Germinal center (tissue), 1 donor: ENCODE measurements at places on chromosomes 3 and 15.

DNA sequence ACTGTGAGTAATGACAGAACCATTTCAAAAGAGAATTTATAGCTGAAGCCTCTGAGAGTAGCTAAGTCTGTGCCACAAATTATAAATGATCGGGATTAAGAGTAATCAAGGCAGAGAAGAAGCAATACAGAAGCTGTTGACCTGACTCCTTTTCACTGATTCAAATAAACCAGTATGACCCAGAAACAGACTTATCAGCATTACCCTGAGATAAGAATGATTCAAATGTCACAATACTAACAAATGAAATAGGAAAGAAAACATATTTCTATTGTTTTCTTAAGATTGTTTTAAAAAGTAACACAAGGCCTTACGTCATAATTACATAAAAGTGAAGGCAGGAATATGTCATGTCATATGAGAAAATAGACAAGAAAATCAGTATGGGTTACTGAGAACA lies 1534.6 kb downstream of the SI start:
- DNase-seq = no peak

GRCh38 chr3:185651971-185652370 lies 65.9 kb downstream of the SENP2 start:
- DNase-seq = no peak

DNA sequence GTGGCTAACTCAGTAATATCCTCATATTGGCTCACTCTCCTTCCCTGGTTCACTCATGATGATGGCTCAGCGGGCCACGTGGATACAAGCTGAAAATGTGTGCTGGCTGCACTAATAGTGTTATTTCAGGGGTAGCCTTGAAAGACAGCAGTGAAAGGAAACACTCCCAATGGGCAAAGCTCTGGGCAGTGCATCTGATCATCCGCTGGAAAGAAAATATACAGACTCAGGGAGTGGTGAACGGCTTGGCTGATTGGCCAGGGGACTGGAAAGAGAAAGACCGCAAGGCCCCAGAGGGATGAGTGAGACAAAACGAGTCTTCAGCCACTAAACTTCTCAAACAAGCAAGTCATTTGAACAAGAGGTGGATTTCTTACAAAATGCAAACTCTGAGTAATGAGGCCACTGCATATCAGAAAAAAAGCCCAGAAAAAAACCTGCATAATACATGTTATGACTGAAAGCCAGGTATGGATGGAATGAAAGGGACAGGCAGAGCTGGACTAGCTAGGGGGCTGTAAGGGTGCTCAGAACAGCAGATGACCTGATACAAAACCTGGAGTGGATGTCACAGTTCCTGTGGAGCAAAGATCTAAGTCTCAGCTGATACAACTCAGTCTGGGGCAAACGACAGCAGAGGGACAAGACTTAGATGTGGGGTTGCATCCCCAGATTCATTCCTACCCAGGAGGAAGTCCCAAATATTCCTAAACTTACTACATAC lies 33.3 kb downstream of the CMTM6 start:
- no peak for DNase-seq

- DNase-seq = no peak
These were observed 37.8 kb upstream of the BCL6 start for GRCh38 chr3:187783098-187783497.

GRCh38 chr3:17144665-17144993 lies 259.9 kb downstream of the PLCL2 start:
- DNase-seq = no peak

DNA sequence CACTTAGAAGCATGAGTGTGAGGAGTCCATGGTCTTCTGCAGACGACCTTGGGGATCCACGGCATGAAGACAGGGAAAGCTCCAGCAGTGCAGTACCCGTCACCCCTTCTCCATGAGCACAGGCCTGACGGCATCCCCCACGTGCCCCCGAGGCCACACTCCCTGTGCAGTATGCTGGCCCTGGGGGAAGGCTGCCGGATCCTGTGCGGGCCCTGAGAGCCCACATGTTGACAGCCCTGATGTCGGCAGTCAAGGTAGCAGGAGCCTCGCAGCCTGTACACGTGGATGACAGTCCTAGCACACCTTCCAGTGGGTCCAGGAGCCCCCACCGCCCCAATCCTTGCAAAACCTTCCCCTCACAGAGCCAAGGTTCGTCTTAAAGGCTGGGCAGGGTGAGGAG lies 195.3 kb downstream of the ATP10A start:
- no peak for DNase-seq

DNA sequence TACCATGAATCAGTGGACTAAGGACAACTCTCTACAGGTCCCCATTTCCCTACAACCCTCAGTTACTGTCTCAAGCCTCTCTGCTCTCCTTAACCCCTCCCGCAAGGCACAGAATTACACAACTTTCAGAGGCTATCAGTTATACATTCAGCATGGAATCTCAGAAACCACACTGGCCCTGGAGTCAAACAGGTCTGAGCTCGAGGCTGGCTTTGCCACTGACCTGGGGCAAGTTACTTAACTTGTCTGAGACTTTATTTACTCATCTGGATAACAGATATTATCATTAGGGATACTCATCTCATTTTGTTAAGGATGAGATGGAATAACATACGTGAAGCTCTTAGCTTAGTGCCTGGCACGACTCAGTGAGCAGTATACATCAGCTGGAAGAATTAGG lies 95.2 kb downstream of the WDR76 start:
- DNase-seq = no peak

DNA sequence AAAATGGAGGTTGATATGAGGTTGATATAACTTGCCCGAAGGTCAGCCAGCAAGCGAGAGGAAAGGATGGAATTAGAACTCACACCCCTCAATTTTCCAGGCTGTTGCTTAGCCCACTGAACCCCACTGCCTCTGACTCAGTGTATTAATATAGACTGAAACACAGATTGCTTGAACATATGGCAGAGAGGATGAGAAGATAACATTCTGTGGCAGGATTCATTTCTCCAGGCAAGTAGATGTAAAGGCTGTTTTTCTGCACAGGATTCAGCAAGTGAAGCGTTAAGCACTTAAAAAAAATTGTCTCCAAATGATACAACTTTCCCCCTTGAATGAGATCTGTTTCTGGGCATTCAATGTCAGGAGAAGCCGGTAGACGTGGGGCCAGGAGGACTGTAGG lies 335.2 kb downstream of the GAP43 start:
- DNase-seq = no peak

DNA sequence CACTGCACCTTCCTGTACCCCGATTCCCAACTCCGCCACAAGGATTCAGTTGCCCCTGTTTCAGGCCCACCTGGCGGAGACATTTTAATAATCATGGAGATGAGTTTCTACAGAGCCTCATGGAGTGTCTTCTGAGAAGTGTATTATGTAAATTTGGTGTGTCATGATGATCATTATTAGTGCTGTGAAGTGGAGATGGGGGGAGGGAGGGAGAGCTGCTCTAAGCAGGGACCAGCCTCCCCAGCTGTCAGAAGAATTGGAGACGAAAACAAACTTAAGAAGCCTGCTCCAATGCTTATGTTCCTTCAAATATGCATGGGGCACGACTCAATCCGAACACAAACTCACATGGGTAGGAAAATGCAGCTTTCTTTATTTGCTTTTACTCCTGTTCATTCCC lies 127.8 kb downstream of the EPHB1 start:
- DNase-seq = no peak

DNA sequence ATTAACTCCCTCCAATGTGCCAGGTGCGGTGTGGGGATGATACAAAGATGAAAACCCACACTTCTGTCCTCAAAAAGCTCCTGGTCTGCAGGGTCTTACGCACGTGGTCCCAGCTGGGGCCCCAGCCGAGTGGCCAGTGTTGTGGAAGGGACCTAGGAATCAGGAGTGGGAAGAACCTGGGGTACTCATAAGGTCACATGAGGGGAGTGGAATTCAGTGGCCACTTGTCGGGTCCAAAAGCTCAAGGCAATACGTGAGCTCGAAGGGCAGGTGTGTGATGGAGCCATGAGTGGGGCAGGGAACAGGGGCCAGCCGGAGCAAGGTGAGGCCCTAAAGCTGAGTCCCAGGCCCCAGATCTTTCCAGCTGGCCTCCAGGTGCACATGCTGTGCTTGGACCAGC lies 260.0 kb upstream of the LYSMD4 start:
- no peak for DNase-seq

DNA sequence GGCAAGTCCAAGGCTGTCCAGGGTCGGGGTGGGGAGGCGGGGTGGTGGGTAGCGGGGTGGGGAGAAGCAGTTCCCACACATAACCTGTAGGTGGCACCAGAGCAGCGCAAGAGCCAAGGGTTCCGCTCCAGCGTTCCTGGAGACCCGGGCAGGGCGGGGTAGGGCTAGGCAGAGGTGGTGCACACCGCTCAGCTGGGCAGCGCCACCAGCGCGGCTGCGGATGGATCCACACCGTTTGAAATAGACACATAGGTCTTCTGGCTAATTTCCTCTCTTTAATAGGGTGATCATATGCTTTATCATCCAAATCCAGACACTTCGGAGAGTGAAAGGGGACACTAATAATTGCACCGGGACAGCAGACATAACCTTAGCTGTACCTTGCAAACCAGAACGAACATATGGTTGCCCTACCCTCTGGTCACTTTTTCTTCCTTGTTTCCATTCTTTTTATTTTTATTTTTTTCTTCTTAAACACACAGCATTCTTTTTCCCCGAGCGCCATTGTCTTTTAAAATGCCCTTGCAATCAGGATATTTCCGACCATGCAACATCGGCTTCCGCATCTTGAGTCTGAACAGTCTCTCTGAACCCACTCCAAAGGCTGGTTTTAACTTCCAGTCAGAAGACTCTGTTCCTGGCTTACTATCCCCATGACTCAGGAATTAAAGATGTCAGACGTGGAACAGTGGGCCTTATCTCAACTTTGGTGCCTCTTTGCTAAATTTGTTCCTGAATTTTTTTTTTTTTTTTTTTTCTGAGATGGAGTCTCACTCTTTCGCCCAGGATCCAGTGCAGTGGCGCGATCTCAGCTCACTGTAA lies 12.5 kb upstream of the ZSCAN2 start:
- DNase-seq = peak; percentile 94

DNA sequence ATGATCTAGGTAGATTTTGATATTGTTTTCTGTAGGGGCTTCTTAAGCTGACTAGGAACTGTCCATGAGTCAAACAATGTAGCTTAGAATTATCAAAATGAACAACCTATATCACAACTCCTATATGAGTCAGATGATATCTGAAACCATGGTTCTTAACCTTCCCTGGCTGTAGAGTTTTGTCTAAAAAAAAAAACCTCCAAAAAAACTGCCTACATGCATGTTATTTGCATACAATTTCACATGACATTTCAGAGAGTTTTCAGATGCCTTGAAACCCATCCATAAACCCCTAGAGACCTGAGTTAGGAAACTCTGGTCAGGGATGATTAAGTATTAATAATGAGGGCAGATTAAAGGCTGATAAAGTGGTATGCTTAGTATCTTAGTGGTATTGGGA lies 157.0 kb downstream of the CHST2 start:
- DNase-seq = no peak

DNA sequence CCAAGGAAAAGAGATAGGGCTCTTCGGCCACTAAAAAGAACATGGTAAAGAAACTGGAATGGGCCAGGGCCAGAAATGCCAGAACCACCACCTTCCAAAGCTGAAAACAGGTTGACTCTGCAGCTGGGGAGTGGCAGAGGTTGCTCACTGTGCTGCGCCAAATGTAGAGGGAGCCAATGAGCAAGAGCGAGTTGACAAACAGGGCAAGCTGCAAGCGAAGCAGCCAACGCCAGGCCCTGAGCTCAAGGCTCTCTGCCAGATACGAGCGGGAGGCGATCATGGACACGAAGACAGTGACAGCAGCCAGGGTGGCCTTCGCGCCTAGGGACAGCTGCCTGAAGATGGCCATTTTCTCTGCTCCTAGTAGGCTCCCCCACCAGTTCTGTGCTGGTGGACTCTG lies 3.1 kb downstream of the GLB1 start:
- no peak for DNase-seq

DNA sequence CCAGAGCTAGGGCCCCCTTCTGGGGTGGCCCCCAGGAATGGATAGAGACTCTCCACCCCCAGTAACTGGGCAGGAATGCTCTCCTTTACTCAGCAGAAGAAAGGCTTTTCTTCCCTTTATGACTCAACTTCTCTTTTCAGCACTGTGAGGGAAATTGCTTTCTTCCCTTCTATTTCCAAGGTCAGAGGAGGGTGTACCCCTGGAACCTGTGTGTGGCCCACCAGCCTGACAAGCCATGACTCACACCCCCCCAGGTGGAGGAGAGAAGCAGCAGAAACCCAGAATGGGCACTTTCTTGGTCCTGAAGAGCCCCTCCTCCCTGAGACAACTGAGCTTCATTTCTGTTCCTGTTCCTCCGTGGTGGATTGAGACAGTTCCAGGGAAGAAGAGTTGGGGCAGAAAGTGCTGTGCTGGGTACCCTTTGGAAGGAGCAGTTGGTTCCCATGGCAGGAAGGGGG lies 2.7 kb upstream of the ANKRD63 start:
- DNase-seq = no peak

DNA sequence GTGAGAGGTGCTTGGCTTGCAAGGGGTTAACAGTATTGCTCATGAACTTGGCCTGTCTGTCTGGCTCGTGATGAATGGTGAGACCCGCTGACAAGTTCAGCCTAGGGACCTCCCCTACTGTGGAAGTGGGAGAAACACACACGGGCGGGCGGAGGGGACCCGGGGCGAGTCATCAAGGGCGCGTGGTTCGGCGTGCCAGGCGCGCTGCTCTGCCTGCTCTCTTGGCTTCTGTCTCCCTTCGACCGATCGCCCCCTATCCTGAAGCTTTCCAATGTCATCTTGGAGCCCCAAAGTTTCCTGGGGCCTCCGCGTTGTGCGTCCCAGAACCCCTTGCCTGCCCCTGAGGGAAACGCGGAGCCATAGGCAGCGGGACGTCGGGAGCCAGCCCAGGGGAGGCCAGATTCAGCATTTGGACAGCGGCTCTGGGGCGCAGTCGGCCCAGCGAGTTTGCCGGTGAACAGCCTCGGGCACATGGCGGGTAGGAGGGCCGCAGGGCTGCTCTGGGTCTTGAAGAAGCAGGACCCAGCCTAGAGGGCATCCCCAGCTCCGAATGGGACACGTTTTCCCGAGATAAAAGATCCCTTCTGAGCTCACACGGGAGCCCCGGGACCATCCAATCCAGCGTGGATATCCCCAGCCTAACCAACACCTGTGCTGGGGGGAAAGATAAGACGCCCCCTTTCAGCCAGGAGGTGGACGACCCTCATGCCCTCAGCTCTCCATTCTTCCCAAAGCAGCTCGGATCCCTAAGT lies 27.0 kb upstream of the POLG start:
- DNase-seq = peak; percentile 82

GRCh38 chr15:42623951-42624350 lies 48.5 kb downstream of the STARD9 start:
- no peak for DNase-seq

DNA sequence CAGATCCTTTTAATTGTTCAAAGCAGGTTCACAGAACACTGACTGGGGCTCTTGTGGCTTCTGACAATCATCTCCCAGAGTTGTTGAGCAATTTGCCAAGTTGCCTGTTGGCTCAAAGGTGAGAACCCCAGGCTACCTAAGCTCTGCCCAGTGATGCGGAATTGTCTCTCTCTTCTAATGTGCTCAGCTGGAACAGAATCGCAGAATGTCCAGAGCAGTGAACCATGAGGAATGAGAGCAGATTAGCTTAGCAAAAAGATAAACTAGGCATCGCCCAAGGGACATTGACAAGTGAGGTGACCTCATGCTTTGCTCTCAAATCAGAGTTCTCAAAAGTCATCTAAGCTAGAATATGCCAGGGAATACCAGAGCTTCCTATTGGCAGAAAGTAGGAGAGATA lies 148.1 kb downstream of the WDR76 start:
- peak; percentile 58 for DNase-seq
